Activated B cell treated with CpG ODN at 0.5 μM for 24 hours (primary cell): ENCODE measurements at places on chromosomes 7 and 10. TPM values are rescaled to one million over a fixed set of nuclear protein-coding genes. Genes with fewer than 3 reads are reported as not detected.

DNA sequence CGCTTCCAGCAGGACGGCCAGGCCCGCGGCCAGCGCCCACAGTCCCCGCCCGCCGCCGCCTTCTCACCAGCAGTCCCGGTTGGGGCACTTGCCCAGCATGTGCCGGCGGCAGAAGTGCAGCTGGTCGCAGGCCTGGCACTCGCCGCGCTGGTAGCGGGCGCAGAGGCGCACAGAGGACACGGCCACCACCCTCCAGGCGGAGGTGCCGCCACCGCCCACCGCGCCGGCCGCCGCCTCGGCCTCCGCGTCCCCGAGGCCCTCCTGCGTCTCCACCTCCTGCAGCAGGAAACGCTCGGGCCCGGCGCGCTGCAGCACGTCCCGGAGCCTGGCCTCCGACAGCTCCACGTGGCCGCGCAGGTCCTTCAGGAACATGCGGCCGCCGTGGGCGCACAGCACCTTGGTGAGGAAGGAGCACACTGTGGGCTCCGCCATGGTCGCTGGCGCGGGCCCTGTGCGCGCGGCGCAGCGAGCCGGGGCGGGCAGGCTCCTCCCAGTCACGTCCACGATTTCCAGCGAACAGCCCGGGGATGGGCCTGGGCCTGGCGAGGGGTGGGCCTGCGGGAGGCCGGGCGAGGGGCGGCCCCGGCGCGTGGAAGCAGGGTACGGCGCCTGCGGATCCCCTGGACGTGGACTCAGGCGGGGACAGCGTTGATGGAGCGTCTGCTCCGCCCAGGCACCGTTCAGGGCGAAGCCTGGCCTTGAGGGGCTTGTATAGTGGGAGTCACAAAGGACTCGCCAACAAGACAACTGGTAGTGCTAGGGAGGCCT is at the start of gene ZC3HAV1L:
ZC3HAV1L (minus strand) TSS at position 457 of the 768 bp plus-strand sequence; CDS start at position 432, 25 bp downstream.
- H3K27ac ChIP-seq, result no peak within 1 kb of the TSS
- H3K27me3 ChIP-seq, result no peaks in the 10 kb centered on the region
- no peaks in the 10 kb centered on the region for H3K36me3 ChIP-seq
- H3K4me3 ChIP-seq, result peak within 1 kb of the TSS; percentile 81
- peak; percentile 34 for DNase-seq
- H3K4me1 ChIP-seq, result peaks cover 10% of the 10 kb centered on the region

DNA sequence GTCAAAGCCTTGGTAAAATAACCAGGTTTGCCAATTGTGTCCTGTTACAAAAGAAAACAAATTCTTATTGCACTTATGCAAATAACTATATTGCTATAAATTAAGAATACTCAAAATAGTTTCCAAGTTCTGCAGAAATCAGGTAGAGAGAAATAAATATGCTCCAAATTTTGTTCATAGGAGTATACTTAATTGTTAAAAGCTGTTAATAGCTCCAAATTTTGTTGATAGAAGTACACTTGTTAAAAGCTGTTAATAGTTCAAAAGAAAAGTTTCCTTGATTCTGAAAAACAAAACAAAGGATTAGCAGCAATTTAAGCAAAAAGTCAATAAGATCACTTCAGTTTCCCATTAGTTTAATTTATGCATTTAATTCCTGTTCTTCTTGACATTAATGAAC is 46.4 kb upstream of the ZNF138 start:
- no peak overlapping the region for H3K27ac ChIP-seq
- peaks cover 6% of the 10 kb centered on the region for H3K36me3 ChIP-seq
- H3K4me1 ChIP-seq, result no peaks in the 10 kb centered on the region
- no peak overlapping the region for H3K4me3 ChIP-seq
- H3K27me3 ChIP-seq, result no peaks in the 10 kb centered on the region
- no peak for DNase-seq

DNA sequence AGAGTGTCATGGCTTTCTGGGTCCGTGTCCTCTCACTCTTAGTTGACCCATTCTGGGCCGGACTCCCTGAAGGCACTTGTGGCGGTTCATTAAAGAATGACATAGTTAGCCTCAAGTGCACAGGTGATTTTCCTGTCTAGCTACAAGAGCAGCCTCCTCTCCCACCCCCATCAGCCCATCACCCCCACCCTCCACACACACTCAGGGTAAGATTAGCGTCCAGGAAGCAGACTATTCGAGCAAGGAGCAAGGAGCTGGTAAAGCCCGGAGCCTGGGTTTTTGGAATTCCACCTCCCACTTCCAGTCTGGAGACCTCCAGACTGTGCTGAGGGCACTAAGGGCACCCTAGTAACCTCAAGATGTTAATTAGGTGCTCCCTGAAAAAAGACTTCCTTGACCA is 39.5 kb downstream of the TACR2 start:
- no peaks in the 10 kb centered on the region for H3K27me3 ChIP-seq
- DNase-seq, result no peak
- H3K27ac ChIP-seq, result no peak overlapping the region

DNA sequence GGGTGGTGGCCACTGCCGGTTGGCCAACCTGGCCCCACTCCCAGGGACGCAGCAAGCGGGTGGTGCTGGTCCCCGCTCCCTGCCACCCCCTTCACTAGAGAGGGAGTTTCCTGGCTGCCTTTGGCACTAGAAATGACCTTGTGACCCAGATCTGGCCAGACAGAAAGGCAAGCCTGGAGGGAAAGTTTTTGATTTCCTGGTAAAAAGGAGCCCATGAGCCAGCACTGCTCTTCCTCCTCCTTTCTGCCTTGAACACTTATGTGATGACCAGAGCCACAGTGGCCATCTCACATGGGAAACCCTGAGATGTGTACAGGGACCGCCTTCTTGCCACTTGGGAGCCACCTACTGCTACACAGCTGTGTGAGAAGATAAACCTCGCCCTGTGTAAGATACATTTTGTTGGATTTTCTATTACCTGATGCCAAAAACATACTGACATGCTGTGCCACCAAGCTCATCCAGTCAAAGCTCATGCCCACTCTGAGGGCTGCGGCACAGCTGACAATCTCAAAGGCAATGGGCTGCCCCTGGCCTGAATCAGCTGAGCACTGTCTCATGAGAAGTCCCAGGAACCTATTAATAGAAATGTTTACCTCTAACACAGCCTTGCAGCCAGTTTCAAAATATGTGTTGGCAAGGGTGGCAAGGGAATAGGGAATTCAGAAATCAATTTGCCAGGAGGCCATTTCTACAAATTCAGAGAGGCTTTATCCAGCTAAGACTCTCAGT is 94.0 kb downstream of the CYTH3 start:
- DNase-seq, result no peak
- H3K27ac ChIP-seq, result no peak overlapping the region
- H3K4me3 ChIP-seq, result no peak overlapping the region
- H3K27me3 ChIP-seq, result no peaks in the 10 kb centered on the region
- no peaks in the 10 kb centered on the region for H3K4me1 ChIP-seq

DNA sequence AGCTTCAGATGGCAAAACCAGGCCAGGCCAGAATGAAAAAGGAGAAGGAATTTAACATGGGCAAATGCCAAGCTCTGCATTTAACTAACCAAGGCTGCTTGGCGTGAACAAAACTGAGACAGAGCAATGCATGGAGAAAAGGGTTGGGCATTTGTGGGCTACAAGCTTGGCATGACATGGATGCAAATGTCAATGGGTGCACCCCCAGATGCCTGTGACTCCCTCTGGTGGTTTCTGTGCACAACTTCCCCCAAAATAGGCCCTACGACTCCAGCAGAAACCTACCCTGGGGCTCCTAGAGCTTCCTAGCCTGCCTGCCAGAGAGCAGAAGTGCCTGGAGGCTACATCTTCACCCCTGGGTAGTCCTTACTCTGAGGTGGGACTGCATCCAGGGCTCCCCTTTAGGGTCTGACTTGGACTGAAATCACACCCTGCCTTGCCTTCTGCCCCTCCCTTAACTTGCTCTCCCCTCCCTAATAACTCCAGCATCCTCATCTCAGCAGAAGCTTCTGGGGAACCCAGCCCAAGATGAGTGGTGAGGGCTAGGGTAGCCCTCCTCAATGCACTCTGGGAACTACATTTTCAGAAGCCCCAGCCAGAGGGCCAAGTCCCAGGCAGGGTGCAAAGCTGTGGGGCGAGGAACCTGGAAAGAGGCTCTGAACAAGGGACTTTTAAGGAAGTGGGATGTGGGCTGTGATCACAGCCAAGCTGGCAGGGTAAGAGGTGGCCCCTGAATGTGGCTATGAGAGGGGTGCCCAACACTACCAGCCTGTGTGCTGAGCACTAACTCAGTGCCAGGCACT is 11.3 kb downstream of the GPRIN2 start:
- peak; percentile 11 for DNase-seq
- no peaks in the 10 kb centered on the region for H3K36me3 ChIP-seq
- no peak overlapping the region for H3K27ac ChIP-seq

GRCh38 chr10:113970641-113971040 is 73.0 kb upstream of the ADRB1 start:
- H3K27ac ChIP-seq, result no peak overlapping the region
- H3K36me3 ChIP-seq, result no peaks in the 10 kb centered on the region
- DNase-seq, result no peak
- peaks cover 11% of the 10 kb centered on the region for H3K27me3 ChIP-seq
- no peaks in the 10 kb centered on the region for H3K4me1 ChIP-seq

- H3K4me1 ChIP-seq, result no peaks in the 10 kb centered on the region
- no peak overlapping the region for H3K4me3 ChIP-seq
- DNase-seq, result no peak
- no peaks in the 10 kb centered on the region for H3K27me3 ChIP-seq
Measured at GRCh38 chr7:53697913-53698312, 662.5 kb downstream of the POM121L12 start.

- no peak for DNase-seq
- H3K4me3 ChIP-seq, result no peak overlapping the region
- H3K27me3 ChIP-seq, result peaks cover 4% of the 10 kb centered on the region
- no peak overlapping the region for H3K27ac ChIP-seq
Measured at GRCh38 chr7:33873981-33874750, 31.2 kb upstream of the BMPER start.

DNA sequence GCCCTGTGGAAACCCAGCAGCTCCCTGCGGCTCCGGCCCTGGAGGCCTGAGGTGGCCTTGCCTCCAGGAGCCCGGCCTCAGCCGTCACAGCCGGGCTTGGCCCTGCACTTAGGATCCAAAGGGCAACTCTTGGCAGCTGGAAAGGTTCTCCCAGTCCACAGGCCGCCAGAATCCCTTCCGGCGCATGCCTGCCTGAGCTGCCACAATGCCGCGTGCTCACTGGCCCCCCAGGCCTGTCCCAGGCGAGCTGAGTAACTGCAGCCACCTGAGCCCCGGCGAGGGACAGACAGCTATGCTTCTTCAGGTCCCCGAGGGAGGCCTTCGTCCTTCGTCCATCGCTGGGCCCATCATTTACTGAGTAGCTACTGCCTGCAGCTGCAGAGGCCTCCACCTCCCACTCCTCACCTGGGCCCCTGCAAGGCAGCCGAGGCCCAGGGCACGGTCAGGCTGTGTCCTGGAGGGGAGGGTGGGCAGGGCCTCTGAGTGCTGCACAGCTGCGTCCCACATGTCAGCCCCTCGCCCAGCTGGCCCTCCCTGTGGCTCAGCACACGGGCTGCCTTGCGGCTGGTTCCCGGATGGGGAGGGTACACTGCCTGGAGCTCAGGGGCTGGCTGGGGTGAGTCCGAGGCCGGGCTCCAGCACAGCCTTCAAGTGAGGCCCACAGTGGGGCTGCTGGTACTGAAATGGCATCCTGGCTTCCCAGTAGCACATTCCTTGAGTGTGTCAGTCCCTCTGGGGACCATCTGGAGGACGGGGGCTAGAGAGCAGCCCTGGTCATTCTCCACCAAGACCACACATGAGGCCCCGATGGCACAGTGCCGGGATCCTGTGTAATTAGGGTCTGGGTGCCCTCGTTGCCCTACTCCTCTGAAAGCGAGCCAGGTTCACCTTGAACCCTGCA is 172.5 kb downstream of the ELFN1 start:
- DNase-seq, result no peak
- peaks cover 33% of the 10 kb centered on the region for H3K36me3 ChIP-seq
- H3K27me3 ChIP-seq, result no peaks in the 10 kb centered on the region
- H3K27ac ChIP-seq, result no peak overlapping the region

- DNase-seq, result no peak
- H3K4me3 ChIP-seq, result no peak overlapping the region
- peaks cover 8% of the 10 kb centered on the region for H3K4me1 ChIP-seq
- H3K27me3 ChIP-seq, result no peaks in the 10 kb centered on the region
Measured at GRCh38 chr7:129831424-129832058, 121.2 kb downstream of the UBE2H start.

- H3K27me3 ChIP-seq, result peaks cover 12% of the 10 kb centered on the region
- DNase-seq, result no peak
- no peak overlapping the region for H3K4me3 ChIP-seq
- H3K36me3 ChIP-seq, result no peaks in the 10 kb centered on the region
- H3K4me1 ChIP-seq, result peaks cover 14% of the 10 kb centered on the region
Measured at GRCh38 chr7:1739593-1739992, 69.5 kb downstream of the ELFN1 start.

GRCh38 chr7:68485253-68485917 is 1112.9 kb upstream of the AUTS2 start:
- no peaks in the 10 kb centered on the region for H3K36me3 ChIP-seq
- H3K4me3 ChIP-seq, result no peak overlapping the region
- no peak for DNase-seq
- no peaks in the 10 kb centered on the region for H3K4me1 ChIP-seq

- H3K4me1 ChIP-seq, result no peaks in the 10 kb centered on the region
- DNase-seq, result no peak
- no peak overlapping the region for H3K4me3 ChIP-seq
- no peaks in the 10 kb centered on the region for H3K36me3 ChIP-seq
- H3K27ac ChIP-seq, result no peak overlapping the region
Measured at GRCh38 chr7:133139350-133139749, 57.5 kb upstream of the CHCHD3 start.

- H3K4me1 ChIP-seq, result peaks cover 15% of the 10 kb centered on the region
- DNase-seq, result no peak
- no peak overlapping the region for H3K4me3 ChIP-seq
- no peak overlapping the region for H3K27ac ChIP-seq
- H3K27me3 ChIP-seq, result no peaks in the 10 kb centered on the region
- no peaks in the 10 kb centered on the region for H3K36me3 ChIP-seq
Measured at GRCh38 chr10:132388891-132389432, 8.0 kb upstream of the PWWP2B start.

DNA sequence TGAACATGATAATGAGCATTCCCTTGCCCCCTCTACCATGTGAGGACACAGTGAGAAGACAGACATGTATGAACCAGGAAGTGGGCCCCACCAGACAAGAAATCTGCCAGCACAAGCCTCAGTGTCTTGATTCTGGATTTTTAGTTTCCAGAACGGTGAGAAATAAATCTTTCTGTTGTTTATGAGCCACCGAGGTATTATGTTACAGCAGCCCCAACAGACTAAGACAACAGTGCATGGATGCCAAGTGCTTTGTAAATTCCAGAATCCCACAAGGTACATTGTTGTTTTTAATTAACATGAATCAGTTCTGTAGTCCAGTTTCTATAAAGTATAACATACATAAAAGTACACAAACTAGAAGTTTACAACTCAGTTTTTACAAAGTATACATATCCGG is 162.2 kb downstream of the ARHGAP21 start:
- no peaks in the 10 kb centered on the region for H3K4me1 ChIP-seq
- peaks cover 5% of the 10 kb centered on the region for H3K27me3 ChIP-seq
- no peak for DNase-seq
- no peaks in the 10 kb centered on the region for H3K36me3 ChIP-seq
- no peak overlapping the region for H3K27ac ChIP-seq
- H3K4me3 ChIP-seq, result no peak overlapping the region

UNC5B gene
- total RNA-seq, result not detected in 2 replicates

ADRA2A gene
- total RNA-seq, result not detected in 2 replicates

GPR37 gene
- not detected in 2 replicates for total RNA-seq

PTF1A gene
- total RNA-seq, result not detected in 2 replicates
